ENCODE measurements at places on chromosomes 5 and 9.

- H3K4me1 ChIP-seq: no peaks in the 10 kb centered on the region
- no peaks in the 10 kb centered on the region for H3K27me3 ChIP-seq
- DNase-seq: no peak
- H3K27ac ChIP-seq: no peak overlapping the region
- H3K4me3 ChIP-seq: no peak overlapping the region
These were observed 377.2 kb upstream of the TNC start for GRCh38 chr9:115495052-115495635.

- H3K27me3 ChIP-seq: no peaks in the 10 kb centered on the region
- peaks cover 2% of the 10 kb centered on the region for H3K36me3 ChIP-seq
- H3K4me3 ChIP-seq: no peak overlapping the region
- H3K27ac ChIP-seq: no peak overlapping the region
- no peak for DNase-seq
- H3K4me1 ChIP-seq: no peaks in the 10 kb centered on the region
These were observed 141.2 kb downstream of the PARP8 start for GRCh38 chr5:50807661-50808060.

- no peaks in the 10 kb centered on the region for H3K36me3 ChIP-seq
- H3K4me3 ChIP-seq: no peak overlapping the region
- H3K27ac ChIP-seq: no peak overlapping the region
- no peaks in the 10 kb centered on the region for H3K4me1 ChIP-seq
- no peaks in the 10 kb centered on the region for H3K27me3 ChIP-seq
- no peak for DNase-seq
These were observed 246.9 kb downstream of the FBXL7 start for GRCh38 chr5:15746833-15747232.

DNA sequence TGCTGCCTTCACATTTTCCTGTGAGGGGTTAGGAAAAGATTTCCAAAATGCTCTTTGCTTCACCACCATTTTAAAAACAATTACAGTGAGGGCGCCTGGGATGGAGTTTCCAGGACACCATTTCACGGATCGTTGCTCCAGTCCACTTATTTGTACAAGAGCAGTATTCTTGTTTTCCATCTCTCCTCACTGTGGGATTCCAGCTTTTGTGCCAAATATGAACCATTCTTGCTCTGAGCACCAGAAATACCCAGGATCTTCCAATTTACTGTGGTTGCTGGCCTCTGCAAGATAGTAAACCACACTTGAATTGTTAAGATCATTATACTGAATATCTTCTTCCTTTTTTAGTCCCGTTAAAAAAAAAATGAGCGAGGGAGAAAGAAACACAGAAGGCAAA lies 899.5 kb downstream of the TLE1 start:
- H3K36me3 ChIP-seq: no peaks in the 10 kb centered on the region
- DNase-seq: no peak
- no peaks in the 10 kb centered on the region for H3K27me3 ChIP-seq
- H3K27ac ChIP-seq: no peak overlapping the region
- H3K4me3 ChIP-seq: no peak overlapping the region

DNA sequence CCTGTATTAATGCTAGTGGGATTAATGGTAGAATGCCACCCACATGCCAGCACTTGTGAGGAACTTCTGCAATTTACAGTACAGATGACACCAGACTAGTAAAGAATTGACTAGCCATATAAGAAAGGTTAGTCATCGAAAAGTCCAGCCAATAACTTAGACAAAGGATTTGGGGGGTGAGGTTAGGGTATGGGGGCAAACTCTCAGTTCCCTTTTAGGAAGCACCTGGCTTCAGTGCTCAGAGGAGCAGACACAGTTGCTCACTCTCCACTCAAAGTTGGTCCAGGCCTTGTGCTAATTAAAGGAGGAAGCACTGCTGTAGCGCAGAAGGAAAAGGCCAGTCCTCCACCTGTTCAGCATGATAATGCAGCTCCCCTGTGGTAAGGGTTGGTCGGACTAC lies 25.2 kb downstream of the TGFBR1 start:
- H3K36me3 ChIP-seq: no peaks in the 10 kb centered on the region
- H3K27me3 ChIP-seq: no peaks in the 10 kb centered on the region
- H3K4me3 ChIP-seq: no peak overlapping the region

DNA sequence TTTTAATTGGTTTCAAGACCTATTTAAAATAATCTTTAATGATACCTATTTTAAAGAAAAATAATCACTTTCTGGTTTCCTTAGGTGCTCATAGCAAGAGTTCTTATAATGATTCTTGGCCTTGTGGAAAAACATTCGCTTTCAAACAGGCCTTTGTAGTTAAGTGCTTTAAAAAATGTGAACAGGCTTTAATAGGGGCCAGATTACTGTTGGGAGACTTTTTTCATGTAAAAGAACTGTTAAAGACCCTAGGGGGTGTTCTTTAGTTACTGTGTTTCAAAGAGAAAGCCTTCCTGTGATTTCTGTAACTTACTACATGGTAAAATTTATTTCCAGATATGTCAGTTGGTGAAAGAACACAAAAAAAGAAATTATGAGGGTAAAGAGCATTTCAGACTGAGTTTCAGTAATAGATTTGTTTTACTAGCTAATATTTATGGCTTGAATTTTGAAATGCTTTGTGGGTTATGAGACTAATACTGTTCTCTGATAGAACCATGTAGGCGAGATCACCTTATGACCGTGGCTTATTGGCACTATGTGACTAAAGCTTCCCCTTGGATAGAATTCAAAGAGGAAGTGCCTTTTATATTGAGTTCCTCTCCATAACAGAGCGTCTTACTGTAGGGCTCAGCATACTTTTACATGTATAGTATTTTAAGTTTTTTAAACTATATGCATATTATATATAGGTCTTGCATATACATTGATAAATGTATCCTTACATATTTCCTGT lies 70.7 kb downstream of the CSNK1G3 start:
- H3K36me3 ChIP-seq: no peaks in the 10 kb centered on the region
- no peaks in the 10 kb centered on the region for H3K27me3 ChIP-seq
- H3K4me1 ChIP-seq: no peaks in the 10 kb centered on the region
- no peak overlapping the region for H3K27ac ChIP-seq

- H3K4me3 ChIP-seq: no peak overlapping the region
- DNase-seq: no peak
- H3K36me3 ChIP-seq: no peaks in the 10 kb centered on the region
- H3K27ac ChIP-seq: no peak overlapping the region
- no peaks in the 10 kb centered on the region for H3K4me1 ChIP-seq
- H3K27me3 ChIP-seq: no peaks in the 10 kb centered on the region
These were observed 440.9 kb upstream of the EDIL3 start for GRCh38 chr5:84825606-84826005.

DNA sequence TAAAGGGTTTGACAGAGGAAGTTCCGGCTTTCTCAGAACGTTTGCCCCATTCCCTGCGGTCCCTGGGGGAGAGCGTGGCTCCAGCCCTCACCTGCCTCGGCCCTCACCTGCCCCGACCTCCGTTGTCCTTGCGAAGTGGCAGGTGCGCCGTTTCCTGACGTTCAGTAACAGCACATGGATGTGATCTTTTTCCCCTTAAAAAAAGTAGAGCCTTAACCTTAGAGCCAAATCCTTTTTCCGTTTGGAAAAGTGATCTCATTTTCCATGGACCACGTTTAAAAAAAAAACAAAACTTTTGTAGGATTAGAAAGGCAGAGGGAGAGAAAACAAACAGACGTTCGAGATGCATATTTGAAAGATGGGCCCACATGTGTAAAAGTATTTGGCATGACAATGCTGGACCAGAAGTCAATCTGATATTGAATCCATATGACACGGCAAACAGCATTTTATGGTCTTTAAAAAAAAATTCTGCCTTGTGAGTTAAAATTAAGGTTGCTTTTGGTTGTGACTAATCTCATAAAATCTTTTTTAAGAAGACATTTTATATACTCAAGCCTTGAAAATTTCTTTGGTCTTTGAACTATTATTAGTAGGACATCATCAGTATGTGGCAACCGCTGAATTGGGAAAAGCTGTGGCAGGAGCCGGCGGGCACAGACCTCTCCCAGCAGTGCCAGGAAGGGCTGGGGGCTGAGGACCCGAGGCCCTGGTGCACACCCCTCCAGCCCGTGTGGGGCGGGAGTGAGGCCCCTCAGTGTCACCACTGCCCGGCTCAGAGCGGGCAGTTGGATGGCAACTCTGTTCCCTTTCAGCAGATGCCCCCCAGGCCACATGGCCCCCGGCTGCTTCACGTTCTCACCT lies 42.5 kb upstream of the EXOC3 start:
- DNase-seq: no peak
- H3K27me3 ChIP-seq: peaks cover 26% of the 10 kb centered on the region
- H3K36me3 ChIP-seq: no peaks in the 10 kb centered on the region
- H3K4me1 ChIP-seq: peaks cover 6% of the 10 kb centered on the region

GRCh38 chr5:149425729-149426128 lies 46.6 kb upstream of the IL17B start:
- no peak overlapping the region for H3K27ac ChIP-seq
- no peaks in the 10 kb centered on the region for H3K36me3 ChIP-seq
- H3K4me3 ChIP-seq: no peak overlapping the region
- DNase-seq: no peak
- H3K27me3 ChIP-seq: no peaks in the 10 kb centered on the region

DNA sequence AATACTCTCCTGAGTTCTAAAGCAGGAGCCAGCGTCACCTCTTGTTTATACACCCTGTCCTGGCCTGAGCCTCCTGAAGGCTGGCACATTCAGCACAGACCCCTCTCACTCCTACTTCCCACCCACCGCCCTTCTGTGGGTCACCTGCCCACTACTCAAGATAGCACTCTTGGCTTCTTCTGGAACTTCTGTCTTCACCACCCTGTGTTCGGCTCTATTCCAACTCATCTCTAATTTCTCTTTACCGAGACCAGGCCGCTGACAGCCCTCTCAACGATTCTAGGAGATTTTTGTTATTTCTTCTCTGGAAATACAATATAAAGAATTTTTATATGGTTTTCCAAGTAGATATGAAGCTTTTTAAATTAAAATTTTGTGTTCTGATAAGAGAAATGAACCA lies 57.4 kb downstream of the IRF1 start:
- no peak overlapping the region for H3K27ac ChIP-seq
- no peak overlapping the region for H3K4me3 ChIP-seq
- no peaks in the 10 kb centered on the region for H3K27me3 ChIP-seq
- H3K36me3 ChIP-seq: peaks cover 5% of the 10 kb centered on the region
- no peak for DNase-seq

DNA sequence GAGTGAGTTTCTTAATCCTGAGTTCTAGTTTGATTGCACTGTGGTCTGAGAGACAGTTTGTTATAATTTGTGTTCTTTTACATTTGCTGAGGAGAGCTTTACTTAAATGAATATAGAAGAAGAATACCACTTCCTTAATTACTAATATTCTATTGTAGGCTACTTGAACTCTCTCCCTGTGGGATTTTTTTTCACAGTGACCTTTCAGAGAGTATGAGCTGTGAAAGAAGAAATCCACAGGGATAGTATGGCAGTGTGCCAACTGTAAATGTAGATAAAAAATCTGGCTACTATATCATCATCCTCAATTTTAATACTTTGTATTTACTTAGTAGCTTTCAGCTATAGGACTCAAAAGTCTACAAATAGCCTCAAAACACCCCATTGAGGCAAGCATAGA lies 67.3 kb downstream of the COMMD10 start:
- no peak overlapping the region for H3K27ac ChIP-seq
- H3K4me1 ChIP-seq: no peaks in the 10 kb centered on the region
- DNase-seq: no peak
- no peaks in the 10 kb centered on the region for H3K27me3 ChIP-seq

DNA sequence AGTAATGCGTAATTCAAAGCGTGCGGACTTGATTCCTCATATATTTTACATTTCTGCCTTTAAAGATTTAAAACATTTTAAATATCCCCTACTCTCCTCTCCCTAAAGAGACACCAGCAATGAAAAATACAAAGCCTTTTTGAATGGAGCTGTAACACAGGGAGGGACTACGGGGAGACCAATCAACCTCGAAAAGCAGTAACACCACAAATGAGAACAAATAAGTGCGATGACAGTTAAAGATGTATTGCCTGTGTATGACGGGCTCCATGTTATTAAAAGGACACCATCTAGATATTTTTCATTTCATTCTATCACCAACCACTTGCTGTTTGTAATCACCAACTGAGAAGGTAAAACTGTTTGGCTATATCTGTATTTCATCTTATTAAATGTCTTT lies 230.3 kb upstream of the TBCA start:
- H3K4me3 ChIP-seq: no peak overlapping the region
- H3K36me3 ChIP-seq: peaks cover 3% of the 10 kb centered on the region
- no peaks in the 10 kb centered on the region for H3K4me1 ChIP-seq
- DNase-seq: no peak
- no peaks in the 10 kb centered on the region for H3K27me3 ChIP-seq
- no peak overlapping the region for H3K27ac ChIP-seq

DNA sequence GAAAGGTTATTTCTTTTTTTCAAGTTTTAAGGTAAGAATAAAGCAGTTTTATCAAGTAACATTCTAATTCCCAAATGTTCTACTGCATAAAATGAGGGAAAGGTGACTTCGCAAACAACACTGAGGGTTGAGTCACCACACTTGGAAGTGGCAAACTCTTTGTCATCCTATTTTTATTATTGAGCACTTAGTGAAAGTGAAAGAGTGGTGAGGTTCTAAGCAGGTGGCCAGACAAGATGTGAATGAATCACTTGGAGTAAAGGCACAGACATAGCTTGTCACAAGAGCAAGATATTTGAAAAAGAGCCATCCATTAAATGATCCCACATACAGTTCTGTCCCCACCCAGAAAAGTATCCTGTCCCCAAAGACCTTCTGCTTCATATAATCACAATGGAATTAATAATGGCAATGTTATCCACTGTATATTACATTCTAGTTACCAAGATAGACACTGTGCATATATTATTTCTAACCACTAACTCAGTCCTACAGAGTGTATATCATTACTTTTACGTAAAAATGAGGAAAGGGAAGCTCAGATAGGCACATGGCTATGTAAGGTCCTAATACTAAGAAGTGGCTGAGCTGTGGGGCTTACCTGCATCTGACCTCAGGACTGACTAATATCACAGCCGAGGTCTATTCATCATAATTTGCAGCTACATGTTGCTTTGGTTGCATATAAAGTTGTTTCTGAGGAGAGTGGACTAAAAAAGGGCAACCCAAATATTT lies 730.4 kb upstream of the MEF2C start:
- no peak overlapping the region for H3K27ac ChIP-seq
- H3K4me3 ChIP-seq: no peak overlapping the region
- no peaks in the 10 kb centered on the region for H3K4me1 ChIP-seq
- H3K36me3 ChIP-seq: no peaks in the 10 kb centered on the region
- no peak for DNase-seq
- no peaks in the 10 kb centered on the region for H3K27me3 ChIP-seq

DNA sequence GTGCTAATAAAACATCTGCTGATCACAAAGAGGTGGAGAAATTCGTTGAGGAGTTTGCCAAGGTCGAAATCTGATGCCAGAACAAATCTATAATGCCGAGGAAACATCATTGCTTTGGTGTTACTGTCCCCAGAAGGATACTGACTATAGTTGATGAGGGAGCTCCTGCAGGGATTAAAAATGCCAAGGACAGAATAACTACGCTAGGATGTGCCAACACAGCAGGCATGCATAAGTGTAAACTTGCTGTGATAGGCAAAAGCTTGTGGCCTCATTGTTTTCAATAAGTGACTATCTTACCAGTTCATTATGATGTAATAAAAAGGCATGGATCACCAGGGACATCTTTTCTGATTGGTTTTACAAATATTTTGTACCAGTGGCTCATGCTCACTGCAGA lies 66.8 kb upstream of the ADCY2 start:
- no peak overlapping the region for H3K4me3 ChIP-seq
- H3K36me3 ChIP-seq: no peaks in the 10 kb centered on the region
- H3K4me1 ChIP-seq: no peaks in the 10 kb centered on the region
- no peak overlapping the region for H3K27ac ChIP-seq

- no peaks in the 10 kb centered on the region for H3K4me1 ChIP-seq
- no peak overlapping the region for H3K4me3 ChIP-seq
- H3K27ac ChIP-seq: no peak overlapping the region
- H3K36me3 ChIP-seq: no peaks in the 10 kb centered on the region
- no peaks in the 10 kb centered on the region for H3K27me3 ChIP-seq
These were observed 45.2 kb upstream of the FER start for GRCh38 chr5:108702546-108702945.
